ENCODE measurements at places on chromosomes 12 and 14.
A peak's percentile ranks its signal among the peaks of the same experiment; 100 is the strongest.

GRCh38 chr14:69038455-69039287, 59.6 kb upstream of the ACTN1 start:
- DNase-seq = no peak

DNA sequence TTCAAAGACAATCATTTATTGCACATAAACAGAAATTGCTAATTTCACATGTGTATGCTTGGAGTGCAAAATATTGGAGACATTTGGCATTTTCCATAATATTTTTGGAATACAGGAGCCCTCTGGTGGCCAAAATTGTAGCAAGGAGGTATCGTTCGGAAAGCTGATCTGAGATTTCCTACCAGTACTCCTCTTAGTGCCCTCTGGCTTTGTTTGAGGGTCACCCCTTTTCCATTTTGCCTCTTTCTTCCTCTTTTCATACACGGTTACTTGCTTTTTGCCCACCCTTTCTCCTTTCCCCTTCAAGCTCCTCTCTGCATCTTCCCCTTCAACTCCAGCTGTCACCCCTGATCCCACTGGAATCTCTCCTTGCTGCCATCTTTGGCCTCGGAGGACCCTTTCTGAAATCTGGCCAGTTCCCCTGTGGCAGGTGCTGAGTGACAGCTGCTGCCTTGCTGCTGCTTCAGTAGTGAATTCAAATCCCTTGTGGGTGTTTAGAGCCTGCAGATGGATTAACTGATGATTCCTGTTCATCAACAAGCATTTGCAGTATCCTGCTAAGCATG, 164.6 kb upstream of the PARP11 start:
- DNase-seq = peak; percentile 17

GRCh38 chr12:43795716-43796280, 10.3 kb downstream of the TWF1 start:
- DNase-seq = no peak

- no peak for DNase-seq
Measured at GRCh38 chr12:26869908-26870459, 37.0 kb upstream of the ITPR2 start.

Measured in amniotic stem cell (primary cell).